ENCODE measurements at places on chromosomes 3 and 15.

- no peak for DNase-seq
These were observed 93.2 kb upstream of the MBNL1 start for GRCh38 chr3:152175528-152175889.

GRCh38 chr15:101100593-101101442, 151.0 kb downstream of the CHSY1 start:
- no peak for DNase-seq

DNA sequence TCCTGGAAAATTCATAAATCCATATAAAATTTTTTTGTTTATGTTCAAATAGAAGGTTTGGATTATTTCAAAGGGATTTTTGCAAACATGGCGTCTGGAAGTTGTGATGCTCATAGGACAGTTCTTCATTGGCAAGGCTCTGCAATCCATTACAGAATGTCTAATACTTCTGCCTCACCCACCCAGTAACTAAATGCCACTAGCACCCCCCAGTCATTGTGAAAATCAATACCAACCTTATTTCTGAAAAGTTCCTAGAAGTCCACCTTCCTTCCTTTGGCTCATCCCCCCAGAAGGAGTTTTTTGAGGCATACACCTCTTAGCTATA, 17.9 kb downstream of the ATP11B start:
- DNase-seq, result no peak

- no peak for DNase-seq
These were observed 35.0 kb downstream of the ALCAM start for GRCh38 chr3:105401691-105402149.

GRCh38 chr3:128426128-128426921, 40.4 kb downstream of the DNAJB8 start:
- peak; percentile 18 for DNase-seq

DNA sequence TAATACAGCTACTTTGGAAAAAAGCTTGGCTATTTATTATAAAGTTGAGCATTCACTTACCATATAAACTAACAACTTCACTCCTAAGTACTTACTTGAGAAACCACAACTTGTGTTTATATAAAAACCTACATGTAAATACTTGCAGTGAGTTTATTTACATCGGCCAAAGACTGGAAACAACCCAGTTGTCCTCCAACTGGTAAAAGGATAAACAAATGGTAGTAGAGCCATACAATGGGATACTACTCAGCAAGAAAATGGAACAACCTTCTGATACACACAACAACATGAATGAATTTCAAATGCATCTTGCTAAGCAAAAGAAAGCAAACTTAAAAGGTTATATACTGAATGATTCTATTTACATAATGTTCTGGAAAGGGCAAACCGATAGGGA, 63.7 kb downstream of the SLC7A14 start:
- no peak for DNase-seq

GRCh38 chr3:89038869-89039268, 68.6 kb upstream of the EPHA3 start:
- DNase-seq, result no peak

- DNase-seq, result no peak
These were observed 73.0 kb downstream of the FILIP1L start for GRCh38 chr3:100041328-100041749.

GRCh38 chr3:135453326-135453725, 512.2 kb upstream of the PPP2R3A start:
- no peak for DNase-seq

GRCh38 chr3:175818811-175819464, 959.8 kb downstream of the NAALADL2 start:
- no peak for DNase-seq

- DNase-seq, result no peak
These were observed 37.3 kb upstream of the POU1F1 start for GRCh38 chr3:87313641-87314040.

GRCh38 chr15:46413799-46414198, 779.0 kb downstream of the SQOR start:
- no peak for DNase-seq

- DNase-seq, result no peak
These were observed 716.9 kb downstream of the ZBBX start for GRCh38 chr3:166663194-166663593.

GRCh38 chr3:65953881-65954733, 84.6 kb downstream of the MAGI1 start:
- no peak for DNase-seq
